ENCODE measurements at places on chromosomes 7 and 10.

DNA sequence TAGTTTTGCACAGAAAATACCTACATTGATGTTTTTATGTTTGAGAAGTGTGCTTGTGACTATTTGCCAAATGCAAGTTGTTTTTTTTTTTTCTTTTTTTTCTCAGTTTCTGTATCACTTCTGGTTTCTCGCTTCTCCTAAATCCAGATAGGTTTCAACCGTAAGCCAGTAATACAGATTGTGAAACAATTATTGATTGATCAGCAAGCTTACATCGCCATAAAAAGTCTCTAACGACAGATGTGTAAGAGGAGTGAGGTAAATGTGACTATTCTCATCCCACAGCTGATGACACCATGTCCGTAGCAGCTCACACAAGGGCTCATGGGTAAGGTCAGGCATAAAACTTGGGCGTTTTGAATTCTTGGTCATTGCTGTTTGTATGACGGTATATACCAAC is 202.8 kb upstream of the AKR1E2 start:
- no peak for DNase-seq

DNA sequence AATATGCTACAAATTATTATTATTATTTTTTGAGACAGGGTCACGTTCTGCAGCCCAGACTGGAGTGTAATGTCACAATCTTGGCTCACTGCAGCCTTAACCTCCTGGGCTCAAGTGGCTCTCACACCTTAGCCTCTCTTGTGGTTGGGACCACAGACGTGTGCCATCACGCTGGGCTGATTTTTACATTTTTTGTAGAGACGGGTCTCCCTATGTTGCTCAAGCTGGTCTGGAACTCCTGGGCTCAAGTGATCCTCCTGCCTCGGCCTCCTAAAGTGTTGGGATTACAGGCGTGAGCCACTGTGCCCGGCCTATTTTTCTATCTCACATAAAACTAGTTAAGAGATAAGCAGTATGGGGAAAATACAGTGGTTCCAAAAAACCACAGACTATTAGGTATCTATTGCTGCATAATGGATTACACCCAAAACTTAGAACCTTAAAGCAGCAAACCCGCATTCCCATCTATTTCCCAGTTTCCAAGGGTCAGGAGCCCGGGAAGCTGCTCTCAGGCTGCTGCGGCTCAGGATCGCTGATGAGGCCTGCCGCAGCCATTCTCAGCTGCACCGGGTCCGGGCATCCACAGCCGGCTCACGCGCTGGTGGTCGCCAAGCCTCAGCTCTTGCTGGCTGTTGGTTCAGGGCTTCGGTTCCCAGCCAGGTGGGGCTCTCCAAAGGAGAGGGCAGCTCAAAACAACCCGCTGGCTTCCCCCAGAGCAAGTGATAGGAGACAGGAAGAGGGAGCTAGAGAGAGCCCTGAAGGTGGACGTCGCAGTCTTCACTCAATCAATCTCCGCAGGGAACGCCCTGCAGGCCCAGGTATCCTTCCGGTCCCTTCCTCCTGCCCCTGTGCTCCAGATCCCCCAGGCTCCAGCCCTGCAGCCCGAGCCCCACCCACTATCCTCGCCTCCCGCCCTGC is 128.2 kb downstream of the UBE2H start:
- no peak for DNase-seq

DNA sequence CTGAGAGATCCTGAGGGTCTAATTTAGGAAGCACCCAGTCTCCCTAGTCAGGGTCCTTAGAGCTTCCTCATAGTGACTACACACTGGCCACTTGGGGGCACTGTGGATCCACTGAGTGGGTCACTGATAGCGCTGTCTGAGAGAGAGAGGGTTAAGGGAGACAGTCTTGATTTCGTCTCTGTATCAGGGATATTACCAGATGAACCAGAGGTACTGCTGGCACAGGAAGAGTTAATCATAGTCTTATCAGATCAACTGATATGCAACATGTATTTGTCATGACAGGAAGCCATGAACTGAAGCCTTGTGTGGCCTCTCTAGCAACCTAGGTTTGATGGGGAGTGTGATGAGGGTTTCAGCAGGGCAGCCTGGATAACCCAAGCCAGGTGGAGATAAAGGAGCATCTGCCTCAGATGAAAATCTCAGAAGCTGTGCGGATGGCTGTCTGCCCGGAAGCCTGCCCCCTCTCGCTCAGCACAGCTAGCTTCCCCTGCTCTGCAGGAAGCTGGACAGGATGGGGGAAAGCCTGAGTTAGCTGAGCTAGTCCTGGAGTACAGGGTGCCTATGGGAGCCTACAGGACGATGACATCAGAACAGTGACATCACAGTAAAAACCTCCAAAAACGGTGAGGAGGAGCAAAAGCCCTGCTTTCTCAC is 214.0 kb upstream of the PRSS1 start:
- DNase-seq: no peak

DNA sequence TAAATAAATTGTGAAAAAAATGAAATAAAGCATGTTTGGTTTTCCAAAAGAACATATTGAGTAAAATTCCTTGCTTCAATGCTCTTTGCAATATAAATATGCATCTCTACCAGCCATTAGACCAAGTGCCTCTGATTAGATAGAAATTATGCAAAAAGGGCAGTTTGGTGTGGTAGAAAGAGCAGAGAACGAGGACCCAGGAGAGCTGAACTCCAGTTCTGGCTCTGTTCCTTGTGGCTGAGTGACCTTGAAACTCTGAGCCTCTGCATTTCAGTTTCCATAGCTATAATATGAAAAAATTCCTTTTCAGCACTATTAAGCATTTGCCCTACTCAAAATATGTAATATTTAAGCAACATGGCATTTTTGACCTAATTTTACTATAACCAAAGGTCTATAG is 36.5 kb downstream of the COL1A2 start:
- DNase-seq: no peak

DNA sequence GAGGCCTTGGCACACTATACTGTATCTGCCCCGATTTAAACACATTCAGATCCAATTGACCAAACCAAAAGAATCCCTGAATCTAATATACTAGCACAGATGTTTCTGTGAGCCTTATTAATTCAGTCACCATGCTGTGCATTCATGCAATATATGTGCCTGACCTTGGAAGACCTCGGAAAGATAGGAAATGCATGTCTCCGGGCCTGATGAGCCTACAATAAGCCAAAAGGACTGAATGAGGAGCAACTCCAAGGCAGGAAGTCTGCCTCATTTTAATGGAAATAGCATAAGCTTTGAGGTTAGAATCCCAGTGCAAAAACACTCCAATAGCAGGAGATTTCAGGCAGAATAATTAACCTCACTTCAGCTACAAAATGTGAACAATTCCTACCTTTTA is 316.7 kb downstream of the LRRTM3 start:
- DNase-seq: no peak

DNA sequence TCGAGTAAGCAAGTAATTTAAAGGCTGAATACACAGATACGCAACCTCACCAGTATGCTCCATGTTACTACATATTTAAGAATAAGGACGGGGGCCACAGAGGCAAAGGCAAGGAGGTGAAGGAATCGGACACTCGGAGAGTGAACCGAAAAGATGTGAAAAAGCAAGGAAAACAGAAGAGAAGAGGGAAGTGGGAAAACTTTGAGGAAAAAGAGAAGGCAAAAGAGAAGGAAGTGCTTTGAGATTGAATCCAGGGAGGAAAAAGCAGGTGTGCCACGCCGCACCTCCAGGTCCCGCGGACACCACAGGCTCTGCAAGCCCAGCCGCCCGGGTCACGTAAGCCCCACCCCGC is 367 bp upstream of the AVL9 start:
- DNase-seq: no peak

DNA sequence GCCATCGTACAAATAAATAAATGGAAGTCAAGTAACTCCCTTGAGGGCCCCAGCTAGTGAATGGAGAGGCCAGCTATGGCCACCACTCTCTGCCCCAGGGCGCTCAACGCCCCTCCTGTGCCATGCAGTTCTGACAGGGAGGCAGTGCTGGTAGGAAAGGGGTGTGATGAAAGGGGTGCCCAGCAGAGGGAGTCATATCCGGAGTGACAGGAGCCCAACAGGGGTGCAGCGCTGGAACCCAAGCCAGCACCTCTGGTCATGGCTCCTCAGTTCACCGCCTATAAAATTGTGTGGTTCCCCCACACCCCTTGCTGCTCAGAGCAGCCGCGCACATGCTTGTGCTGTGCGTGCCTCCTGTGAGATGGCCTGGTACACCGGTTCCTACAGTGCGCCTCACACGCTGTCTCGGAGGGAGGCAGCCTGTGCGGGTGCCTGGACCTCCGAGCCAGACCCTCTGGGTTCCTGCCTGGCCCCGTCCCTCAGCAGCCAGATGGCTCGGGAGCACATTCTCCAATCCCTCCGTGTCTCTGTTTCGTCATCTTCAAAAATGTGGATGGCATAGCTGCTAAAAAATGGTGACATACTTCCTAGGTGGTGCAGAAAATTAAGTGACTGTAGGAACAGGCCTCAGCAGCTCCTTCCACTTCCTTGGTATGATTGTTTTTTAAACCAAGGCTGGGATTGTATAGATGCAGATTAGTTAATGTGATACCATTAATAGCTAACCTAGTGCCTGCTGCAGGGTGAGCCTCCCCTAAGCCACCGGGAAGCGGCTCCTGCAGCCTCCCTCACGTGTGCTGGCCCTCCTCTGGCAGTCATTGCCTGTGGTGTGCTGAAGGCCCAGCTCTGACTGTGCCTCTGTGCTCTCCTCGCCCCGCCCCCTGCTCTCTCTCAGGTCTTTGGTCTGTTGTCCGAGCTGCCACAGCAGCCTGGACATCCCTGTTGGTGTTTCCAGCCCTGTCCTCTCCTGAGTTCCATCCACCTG is 125.8 kb downstream of the EGFR start:
- no peak for DNase-seq

DNA sequence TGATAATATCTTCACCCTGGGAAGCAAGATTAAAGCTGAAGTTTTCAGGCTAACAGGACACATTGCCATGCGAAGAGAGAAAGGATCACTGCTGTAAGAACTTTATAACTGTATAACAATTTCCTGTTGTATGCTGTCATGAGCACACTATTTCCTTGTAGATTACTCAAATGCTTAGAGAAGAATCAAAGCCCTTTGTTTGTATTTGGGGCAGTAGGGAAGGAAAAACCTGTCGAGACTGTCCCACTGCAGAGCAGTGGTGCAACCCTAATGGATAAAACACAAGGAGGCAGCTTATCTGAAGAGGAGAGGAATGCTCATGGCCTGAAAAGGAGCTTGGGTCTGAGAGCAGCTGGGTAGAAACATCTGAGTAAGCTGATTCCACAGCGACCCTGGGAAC is 327.7 kb upstream of the NPSR1 start:
- no peak for DNase-seq
